ENCODE measurements at places on chromosomes 4 and X.

GRCh38 chr4:61812171-61812570, 612.0 kb downstream of the ADGRL3 start:
- DNase-seq: no peak

DNA sequence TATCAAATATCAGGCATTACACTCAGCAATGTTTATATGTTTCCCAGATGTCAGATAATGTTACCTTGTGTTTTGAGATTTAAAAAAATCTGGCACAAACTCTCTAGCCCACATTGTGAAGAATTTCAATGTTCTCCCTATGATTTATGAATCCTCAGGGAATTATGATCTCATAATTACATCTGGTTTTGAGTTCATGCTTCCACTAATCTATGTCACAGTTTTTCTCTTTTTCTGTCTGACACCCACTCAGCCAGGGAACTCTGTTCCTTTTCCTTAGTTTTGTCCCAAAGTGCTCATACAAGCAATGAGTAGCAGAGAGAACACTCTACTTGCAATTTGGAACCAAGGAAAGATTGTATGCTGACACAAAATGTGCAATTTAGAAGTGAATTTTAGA, 212.1 kb upstream of the POF1B start:
- no peak for DNase-seq

- no peak for DNase-seq
These were observed 53.1 kb upstream of the HGFAC start for GRCh38 chr4:3388471-3389232.

GRCh38 chr4:10033191-10033881, 12.0 kb upstream of the SLC2A9 start:
- DNase-seq: no peak

DNA sequence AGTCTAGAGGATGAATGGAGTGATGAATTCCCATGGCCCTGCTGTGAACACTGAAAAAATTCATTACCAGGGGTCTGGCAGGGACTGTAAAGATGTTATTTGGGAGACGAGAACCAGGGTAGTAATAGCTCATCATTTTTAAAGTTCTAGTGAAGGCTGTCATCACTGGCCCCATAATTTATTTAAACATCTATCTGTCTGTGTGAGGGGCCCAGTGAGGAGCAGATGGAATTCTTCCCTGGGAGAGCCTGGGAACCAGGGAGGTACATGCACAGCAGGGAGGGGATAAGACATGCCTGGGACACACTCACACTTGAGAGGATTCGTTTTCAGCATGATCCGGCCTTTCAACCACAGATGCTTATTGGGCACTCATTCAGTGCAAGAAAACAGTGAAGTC, 162.0 kb downstream of the PDGFRA start:
- no peak for DNase-seq

GRCh38 chr4:113469023-113469390, 292.5 kb downstream of the CAMK2D start:
- no peak for DNase-seq

DNA sequence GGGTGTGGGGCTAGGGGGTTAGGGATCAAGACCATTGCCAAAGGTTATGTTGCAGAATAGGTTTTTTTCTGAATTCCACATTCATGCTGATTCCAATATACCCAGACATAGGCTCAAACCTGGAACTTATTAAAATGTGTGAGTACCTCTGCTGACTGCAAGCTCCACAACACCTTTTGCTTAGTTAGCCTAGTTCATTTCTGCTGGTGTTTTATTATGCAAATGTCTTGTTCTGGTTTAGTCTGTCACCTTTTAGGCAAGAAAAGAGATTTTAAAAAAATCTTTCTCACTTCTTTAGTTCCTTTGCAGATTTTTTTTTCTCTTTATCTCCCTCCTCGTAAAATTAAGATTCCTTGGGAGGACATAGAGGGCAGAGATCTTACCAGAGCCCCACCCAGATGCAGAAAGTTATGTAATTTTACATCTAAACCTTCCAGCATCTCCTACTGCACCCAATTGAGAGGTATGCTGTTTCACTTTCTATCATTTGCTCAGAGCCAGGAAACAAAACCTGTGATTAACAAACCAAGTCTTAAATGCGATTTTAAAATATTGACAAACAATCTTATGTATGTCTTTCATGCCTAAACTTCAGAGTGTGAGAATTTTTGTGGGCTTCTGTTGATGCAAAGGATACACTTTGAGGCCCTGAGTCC, 190.7 kb upstream of the CLNK start:
- DNase-seq: no peak

- no peak for DNase-seq
These were observed 46.9 kb upstream of the TAB3 start for GRCh38 chrX:30935985-30936384.

- DNase-seq: no peak
These were observed 113.1 kb upstream of the ADGRL3 start for GRCh38 chr4:61086979-61087378.

DNA sequence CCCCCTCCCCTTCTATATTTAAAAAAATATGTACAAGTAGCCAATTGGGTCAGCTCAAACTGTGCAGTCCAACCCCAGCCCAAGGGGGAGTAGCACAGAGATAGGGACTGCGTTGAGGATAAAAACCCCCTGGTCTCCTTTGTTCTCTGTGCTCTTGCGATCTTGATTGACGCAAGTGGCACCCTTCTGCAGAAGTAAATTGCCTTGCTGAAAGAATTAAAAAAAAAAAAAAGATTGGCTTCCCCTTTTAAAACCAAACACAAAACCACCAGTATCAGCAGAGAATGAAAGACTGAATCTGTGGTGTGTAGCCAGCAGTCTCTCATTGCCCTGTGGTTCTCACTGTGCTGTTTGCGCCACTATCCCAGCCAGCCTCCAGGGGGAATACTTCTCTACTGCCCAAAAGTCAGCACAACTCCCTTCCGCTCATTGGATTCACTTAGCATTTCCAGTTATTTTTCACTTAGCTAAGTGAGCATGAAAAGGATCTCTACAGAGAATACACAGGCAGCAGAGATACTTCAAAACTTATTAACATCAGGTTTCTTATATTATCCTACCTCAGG, 29.7 kb downstream of the MANBA start:
- no peak for DNase-seq

DNA sequence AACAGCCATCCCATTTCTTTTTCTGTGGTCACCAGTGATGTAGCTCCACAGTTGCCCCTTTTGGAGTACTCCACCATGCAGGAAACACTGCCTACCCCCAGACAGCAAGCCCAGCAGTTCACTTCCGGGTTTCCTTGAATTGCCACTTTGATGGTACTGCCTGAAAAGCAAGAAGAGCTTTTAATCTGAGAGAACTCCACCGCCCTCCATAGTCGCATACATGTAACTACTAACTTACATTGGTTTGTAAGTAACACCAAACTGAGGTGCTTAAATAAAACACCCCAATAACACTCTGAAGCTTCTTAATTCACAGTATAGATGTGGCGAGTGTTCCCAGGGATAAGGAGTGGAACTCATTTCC, 53.6 kb upstream of the HPSE start:
- peak; percentile 3 for DNase-seq

GRCh38 chr4:2255501-2256155, 6.3 kb downstream of the MXD4 start:
- DNase-seq: no peak

GRCh38 chr4:159455675-159456237, 352.9 kb downstream of the RAPGEF2 start:
- DNase-seq: no peak

- DNase-seq: no peak
These were observed 132.9 kb downstream of the CHM start for GRCh38 chrX:85914431-85914830.

- no peak for DNase-seq
These were observed 92.2 kb upstream of the GATB start for GRCh38 chr4:151853034-151853433.

GRCh38 chr4:182938205-182938645, 21.0 kb upstream of the DCTD start:
- DNase-seq: peak; percentile 44

GRCh38 chr4:167424341-167425256, 190.3 kb upstream of the SPOCK3 start:
- no peak for DNase-seq

DNA sequence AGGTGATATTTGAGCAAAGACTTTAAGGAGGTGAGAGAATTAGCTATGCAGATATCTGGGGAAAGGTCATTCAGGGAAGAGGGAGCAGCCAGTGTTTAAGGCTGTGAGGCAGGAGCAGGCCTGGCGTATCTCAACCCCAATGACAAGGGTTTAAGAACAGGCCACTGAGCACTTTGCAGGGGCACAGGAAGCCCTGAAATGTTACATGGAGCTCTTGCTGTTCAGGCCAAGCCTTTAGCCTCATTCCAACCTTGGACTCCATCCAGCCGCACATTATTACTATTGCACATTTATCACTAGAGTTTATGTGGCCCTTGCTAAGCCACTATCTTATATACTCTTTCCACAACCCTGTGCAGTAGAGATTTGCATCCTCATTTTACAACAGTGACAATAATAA, 114.0 kb downstream of the EFNB1 start:
- no peak for DNase-seq

DNA sequence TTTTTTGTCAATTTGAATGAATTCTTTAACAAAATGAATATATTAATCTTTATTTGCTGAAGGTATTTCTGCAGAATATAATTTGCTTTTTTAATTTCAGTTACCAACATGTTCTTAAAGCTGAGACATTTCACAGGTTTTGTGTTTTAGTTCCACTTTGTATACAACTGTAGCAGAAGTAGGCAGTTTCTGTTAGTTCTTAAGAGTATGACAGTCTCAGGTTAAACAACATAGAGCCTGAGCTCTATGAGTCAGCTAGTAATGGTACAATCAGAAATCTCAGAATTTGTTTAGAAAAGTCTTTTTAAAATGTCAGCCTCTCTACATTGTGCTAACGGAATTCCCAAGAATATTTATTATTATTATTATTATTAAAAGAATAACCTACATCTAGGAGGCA, 50.4 kb downstream of the GSTCD start:
- DNase-seq: no peak

Data from effector CD4-positive, alpha-beta T cell (primary cell).